M059J (cell line): ENCODE measurements at places on chromosomes 1 and 21. TPM values are rescaled to one million over a fixed set of nuclear protein-coding genes. Genes with fewer than 3 reads are reported as not detected.

DNA sequence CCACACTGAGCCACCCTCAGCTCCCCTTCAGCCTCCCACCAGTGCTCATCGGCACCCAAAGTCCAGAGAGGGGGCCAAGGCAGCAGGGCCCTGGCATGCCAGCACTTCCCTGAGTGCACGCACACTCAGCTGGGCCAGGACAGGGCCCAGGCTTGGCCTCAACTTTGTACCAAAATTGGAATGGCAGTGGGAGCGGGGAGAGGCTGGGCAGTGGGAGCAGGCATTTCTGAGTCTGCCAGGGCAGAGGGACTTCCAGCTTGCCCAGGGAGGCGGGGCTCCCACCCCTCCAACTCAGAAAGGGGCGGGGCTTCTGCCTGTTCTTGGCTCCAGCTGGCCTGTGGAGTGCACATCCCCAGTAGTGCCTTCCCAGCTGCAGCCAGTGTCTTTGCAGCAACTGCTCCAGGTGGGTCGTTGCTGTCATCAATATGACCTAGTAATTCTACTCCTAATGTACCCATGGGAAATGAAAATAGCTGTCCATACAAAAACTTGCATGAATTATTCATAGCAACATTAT lies 10.3 kb upstream of the SNX7 start:
- no peak for DNase-seq

DNA sequence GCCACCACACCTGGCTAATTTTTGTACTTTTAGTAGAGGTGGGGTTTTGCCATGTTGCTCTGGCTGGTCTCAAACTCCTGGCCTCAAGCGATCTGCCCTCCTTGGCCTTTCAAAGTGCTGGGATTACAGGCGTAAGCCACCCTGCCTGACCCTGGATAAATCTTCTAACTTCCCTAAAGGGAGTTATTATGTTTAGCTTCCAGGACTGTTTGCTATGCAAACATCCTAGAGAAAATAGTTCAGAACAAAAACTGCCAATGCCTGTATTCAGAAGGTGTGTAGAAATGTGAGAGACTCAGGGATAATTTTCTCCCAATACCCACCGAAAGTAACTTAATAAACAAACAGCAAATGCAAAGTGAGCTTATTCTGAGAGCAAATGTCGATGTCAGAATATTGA lies 301.2 kb downstream of the TGFB2 start:
- DNase-seq: no peak

GRCh38 chr1:215287362-215287761 lies 204.8 kb downstream of the KCNK2 start:
- no peak for DNase-seq

GCLM gene
- 19.8 and 27.4 TPM in 2 replicates for total RNA-seq

GRCh38 chr1:25796811-25797458 lies 3.1 kb upstream of the SELENON start:
- peak; percentile 76 for DNase-seq

GRCh38 chr1:46153732-46154131 lies 21.2 kb upstream of the TSPAN1 start:
- DNase-seq: no peak

TTLL10 gene
- total RNA-seq: not detected in 2 replicates

DNA sequence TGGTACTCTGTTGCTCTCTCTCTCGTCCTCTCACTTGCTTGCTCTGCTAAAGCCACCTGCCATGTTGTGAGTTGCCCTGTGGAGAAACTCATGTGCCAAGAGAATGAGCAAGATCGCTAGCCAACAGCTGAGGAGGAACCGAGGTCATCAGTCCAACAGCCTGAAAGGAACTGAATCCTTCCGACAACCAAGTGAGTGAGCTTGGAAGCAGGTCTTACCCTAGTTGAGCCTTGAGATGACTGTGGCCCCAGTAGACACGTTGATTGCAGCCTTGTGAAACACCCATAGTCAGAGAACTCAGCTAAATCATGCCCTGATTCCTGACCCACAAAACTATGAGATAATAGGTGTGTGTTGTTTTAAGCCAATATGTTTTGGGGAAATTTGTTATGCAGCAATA lies 48.1 kb upstream of the BACH1 start:
- no peak for DNase-seq

IGSF5 gene
- not detected in 2 replicates for total RNA-seq

DAB1 gene
- total RNA-seq: 0.47 and 1.0 TPM in 2 replicates
